ENCODE measurements at places on chromosomes 16 and 17.
A peak's percentile ranks its signal among the peaks of the same experiment; 100 is the strongest.

DNA sequence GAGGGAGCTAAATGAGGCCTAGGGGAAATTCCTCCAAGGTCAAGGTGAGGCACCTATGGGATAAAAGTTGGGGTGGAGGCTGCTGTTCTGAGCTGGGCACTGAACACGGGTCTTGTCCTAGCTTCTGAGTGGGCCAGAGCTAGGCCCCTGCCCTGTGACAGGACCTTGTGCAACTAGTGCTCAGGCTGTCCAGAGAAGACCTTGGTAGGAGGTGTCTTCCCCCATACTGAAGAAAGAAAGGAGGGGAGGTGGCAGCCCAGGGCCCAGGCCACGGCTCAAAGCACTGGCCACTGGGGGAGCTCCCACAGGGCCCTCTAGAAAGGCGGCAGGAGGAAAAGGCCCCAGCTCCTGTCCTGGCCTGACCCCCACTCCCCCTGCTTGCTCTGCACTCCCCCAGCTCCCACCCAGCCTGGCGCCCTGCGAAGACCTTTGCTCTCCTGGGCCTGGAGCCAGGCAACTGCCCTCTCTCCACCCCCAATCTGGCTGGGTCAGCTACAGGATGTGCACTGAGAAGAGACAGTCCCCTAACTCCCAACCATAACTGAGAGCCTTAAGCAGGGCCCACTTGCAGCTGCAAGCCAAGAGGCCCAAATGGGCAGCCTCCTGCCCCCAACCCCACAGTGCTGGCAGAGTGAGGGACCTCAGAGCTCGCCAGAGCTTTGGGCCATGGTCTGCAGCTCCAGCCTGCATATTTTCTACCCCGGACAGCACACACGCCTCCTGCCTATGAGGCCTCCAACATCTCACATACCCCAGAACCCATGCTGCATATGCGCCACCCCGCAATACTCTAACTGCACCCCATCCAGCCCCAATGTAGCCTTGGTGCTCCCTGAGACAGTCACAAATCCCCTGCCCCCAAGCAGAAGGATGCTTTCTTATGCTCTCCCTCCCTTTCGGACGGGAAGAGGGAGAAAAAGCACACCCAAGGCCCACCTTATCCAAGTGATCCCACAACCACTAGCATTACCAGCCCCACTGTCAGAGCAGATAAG lies 15.3 kb downstream of the HSD11B2 start:
- DNase-seq = peak; percentile 18

- DNase-seq = no peak
These were observed 9.7 kb downstream of the IRX6 start for GRCh38 chr16:55333684-55334083.

DNA sequence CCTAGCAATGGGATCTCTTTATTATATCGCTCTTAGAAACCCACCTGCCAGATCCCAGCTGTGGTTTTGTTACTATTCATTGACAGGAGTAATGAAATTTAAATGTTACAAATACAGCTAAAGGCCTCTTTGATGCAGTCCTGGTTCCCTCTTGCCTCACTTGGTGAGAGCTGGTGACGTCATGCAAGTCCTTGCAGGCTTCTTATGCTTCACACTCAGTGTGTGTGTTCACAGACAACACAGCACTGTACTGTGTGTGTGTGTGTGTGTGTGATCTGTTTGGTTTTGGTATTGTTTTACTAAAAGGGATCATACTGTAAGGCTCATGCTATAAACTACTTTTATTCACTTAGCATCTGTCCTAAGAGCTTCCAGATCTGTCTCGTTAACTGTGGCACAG lies 75.0 kb downstream of the USP22 start:
- no peak for DNase-seq

DNA sequence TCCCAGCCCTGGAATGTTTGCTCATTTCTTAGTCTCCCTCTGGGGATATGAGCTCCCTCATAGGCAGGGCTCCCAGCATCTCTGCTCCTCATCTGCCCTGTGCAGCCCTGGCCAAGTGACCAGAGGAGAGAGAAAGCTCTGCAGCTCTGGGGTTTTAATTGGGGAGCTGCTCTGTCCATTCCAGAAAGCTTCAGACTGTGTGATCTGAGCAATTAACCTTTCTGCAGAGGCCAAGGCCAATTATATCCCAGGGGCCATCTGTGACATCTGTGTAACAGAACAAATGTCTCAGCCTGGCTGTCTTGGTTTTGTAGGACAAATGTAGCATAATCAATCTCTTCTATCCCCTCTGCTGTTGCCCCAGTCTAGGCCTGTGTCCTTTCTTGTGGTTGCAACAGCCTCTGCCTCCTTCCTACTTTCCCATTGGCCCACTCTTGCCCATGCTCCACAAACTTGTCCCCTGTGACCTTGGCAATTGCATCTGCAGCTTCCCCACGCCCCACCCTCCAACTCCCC lies 156.0 kb downstream of the GSG1L start:
- no peak for DNase-seq

DNA sequence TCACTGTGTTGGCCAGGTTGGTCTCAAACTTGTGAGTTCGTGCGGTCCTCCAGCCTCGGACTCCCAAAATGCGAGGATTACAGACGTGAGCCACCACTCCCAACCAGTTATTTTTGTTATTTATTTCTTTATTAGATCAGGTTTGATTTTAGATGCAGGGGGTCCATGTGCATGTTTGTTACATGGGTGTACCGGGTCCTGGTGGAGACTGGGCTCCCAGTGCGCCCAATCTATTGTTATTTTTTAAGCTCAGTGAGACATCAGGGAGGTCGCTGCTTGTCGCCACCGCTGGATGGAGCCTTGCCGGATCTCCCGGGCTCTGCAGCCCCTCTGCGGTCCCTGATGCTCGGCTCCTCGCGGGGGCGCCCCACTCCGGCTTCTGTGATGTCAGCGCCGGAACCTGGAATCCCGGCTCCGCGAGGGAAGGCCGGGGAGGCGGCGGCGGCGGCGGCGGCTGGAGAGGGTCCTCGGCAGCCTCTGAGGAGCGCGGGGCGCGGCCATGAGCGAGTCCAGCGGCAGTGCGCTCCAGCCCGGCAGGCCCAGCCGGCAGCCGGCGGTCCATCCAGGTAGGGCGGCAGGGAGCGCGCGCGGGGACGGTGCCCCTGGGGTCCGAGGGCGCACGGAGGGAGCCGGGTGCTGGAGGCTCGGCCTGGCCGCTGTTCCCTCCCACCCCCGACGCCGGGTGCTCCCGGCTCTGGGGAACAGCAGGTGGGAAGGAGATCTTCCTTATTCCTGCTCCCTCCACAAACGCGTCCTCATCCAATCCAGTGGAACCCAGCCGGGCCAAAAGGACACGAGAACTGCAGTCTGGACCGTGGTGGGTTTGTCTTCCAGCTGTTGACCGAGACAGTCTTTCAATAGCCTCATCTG lies at the start of gene TMC7:
TSS of gene TMC7 (plus strand) at position 370 of the 870 bp plus-strand sequence. CDS start at position 500, 130 bp downstream.
- DNase-seq = peak; percentile 91

- peak; percentile 85 for DNase-seq
These were observed 118.0 kb upstream of the ZNF469 start for GRCh38 chr16:88264641-88265285.

DNA sequence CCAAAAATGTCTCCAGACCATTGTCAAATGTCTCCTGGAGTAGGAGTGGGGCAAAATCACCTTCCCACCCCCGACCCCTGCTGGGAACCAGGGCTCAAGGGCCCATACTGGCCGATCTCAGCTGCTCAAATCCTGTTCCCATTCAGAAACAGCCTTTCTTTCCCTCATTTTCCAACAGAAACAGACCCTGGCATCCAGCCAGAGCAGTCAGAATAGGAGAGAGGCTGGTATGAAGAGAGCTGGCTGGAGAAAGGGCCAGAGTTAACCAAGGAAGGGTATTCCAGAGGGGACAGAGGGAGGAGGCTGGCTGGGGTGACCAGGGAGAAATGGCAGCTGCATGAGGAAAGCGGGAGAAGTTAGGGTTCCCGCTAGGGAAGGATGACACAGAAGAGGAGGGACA lies 199.1 kb downstream of the XYLT1 start:
- no peak for DNase-seq

DNA sequence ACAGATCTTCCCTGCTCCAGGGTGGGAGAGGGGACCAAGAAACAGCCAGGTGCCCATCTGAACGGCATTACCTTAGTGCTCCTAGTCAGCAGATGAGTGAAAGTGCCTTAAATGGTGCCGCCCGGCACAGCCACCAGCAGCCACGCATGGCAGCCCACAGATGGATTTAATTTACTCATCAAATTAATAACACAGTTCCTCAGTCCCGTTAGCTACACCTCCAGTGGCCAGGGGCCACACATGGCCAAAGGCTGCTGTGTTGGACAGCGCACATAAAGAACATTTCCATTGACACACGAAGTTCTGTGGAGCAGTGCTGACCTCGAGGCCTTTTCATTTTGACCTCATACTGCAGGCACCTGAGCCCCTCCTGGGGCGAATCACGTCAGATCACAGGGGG lies 166.3 kb downstream of the CMIP start:
- no peak for DNase-seq

- DNase-seq = no peak
These were observed 54.3 kb downstream of the WSB1 start for GRCh38 chr17:27348196-27348595.

DNA sequence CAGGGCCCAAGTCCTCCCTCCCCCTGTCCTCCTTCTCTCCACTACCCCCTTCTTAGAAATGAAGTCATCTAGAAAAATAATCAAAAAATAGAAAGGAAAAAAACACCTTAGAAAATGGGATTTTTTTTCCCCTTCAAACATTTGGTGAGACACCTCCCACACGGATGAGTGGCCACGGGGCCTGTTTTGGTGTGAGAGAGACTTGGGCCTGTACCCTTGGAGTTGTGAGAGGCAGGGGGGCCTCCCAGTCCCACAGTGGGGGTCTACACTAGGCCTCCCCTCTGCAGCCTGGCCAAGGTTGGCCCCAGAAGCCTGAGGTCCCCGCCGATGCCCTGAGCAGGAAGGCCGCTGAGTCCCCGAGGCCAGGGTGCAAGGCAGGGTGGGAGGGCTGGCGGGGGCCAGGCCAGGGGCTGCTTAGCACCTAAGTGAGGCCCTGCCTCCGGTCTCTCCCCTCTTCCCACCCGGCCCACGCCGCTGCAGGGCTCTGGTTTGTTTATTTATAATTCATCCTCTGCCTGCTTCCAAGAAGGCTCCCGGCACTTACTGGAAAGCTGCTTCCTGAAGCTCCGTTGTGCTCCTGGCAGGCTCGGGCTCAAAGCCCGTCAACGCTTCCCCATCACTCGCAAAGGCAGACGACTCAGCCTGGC lies 26.4 kb downstream of the NPTX1 start:
- DNase-seq = peak; percentile 63

DNA sequence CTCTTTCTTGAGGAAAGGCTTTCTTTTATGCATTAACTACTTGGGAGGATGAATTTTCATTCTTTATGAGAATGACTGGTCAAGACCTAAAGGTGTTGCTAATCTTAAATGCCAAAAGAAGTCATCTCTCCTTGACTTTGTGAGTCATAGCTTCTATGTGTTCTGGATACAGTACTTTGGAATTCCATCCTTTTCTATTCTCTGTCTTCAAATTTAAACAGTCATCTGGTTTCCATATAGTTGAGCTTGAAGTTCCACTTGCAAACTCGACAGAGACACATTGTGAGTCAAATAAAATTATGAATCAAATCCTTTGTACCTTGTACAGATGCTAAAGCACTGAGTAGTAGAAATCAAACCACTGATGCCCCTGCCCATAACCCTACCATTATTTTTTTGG lies 271.9 kb upstream of the PMFBP1 start:
- DNase-seq = no peak

GRCh38 chr17:4609761-4610160 lies 25.4 kb downstream of the SMTNL2 start:
- DNase-seq = no peak

- no peak for DNase-seq
These were observed 9.4 kb downstream of the THRA start for GRCh38 chr17:40072040-40072734.

GRCh38 chr16:57578521-57579360 lies 36.3 kb downstream of the ADGRG5 start:
- no peak for DNase-seq

DNA sequence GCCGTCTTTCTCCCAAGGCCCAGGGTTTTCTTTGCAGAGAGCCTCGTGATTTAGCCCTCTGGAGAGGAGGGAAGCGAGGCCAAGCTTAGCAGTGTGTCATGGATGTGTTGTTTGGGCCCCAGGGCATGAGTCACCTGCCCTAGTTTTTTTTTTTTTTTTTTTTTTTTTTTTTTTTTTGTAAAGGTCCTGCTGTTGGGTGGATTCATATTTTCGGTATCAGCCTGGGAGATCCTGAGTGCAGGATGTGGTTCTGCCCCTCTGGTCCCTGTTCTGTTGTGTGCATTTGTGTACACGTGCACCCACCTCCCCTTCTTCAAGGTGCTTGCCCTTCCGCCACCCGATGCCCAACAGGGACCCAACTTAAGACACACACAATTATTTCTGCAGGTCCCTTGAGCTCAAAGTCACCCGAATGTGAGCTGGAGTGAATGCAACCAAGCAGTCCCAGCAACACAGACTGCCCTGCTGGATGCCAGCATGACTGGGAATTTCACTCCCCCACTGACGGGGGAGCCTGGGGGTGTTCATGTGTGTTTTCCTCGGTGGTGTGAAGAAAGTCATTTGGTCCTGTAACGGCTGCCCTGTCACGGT lies 265.8 kb upstream of the TNRC6C start:
- no peak for DNase-seq

DNA sequence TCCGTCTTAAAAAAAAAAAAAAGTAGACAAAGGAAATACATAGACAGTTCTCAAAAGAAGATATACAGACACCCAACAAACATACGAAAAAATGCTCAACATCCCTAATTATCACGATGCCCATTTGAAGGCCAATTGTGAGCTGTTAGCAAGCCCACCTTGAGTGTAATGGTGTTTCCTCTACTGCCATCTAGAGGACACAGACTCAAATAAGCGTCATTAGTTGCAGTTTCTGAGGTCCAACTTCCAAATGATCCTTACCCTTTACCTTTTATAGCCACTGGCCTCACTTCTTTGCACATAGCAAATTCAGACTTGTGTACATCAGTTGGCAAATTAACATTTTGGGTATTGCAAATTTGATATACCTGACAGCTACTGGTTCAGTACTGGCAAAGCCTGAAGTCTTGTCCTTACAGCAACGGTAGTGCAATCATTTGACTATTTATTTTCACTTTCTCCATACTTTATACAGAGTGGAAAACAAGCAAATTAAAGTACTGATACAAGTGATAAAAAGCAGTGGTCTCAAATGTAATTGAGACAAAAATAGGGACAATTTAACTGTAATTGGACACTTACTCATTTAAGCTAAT lies 536.3 kb upstream of the EEF2KMT start:
- peak; percentile 8 for DNase-seq

GRCh38 chr17:54736573-54736972 lies 164.1 kb upstream of the TOM1L1 start:
- no peak for DNase-seq

DNA sequence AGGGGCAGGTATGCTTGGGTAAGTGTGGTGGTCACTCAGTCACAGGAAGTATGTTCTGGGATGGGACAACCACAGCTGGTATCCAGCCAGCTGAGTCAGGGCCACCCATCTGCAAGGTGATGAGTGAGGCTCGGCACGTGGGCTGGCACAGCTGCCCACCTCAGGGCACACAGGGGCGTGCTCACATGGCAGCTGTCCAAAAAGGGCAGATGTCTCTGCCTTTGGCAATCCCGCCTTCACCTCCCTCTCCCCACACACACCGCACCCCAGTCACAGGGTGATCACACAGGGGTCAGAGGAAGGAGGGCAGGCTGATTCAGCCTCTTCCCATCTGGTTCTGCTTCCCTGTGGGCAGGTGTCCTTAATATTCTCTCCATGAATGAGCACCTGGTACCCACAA lies 85.9 kb upstream of the TOB1 start:
- no peak for DNase-seq

All from AG08396 (cell line).